ENCODE measurements at places on chromosomes 1 and 21. TPM values are rescaled to one million over a fixed set of nuclear protein-coding genes. Genes with fewer than 3 reads are reported as not detected.

DNA sequence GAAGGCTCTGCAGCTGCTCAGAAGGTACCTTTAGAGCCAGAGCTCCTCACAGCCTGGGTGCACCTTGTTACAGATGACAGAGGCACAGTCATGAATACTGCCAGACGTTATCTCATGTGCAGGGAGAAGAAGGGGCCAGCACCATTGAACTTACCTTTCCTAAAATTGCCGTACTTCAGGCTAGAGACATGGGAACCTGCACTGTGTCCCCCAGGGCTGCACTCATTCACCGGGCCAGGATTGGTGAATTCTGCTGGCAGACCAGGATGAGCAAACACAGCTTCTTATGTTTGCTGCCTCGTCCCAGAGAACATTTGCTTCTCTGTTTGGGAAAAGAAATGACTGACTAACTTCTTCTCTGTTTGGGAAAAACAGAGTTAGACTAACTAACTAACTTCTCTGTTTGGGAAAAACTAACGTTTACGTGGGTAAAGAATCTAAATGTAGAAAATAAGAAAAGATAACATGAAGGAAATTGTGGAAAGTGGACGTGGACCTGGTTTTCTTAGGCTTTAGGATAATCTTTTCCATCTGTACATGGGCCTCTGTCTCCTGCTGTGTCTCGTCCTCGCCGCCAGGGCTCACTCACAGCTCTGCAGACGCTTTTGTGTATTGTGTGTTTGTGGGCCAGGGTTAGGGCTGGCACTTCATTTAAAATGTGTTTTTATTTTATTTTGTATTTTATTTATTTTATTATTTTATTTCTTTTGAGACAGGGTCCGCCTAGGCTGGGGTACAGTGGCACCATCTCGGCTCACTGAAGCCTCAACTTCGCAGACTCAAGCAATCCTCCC, 9.9 kb downstream of the OBSCN start:
- DNase-seq = no peak

DNA sequence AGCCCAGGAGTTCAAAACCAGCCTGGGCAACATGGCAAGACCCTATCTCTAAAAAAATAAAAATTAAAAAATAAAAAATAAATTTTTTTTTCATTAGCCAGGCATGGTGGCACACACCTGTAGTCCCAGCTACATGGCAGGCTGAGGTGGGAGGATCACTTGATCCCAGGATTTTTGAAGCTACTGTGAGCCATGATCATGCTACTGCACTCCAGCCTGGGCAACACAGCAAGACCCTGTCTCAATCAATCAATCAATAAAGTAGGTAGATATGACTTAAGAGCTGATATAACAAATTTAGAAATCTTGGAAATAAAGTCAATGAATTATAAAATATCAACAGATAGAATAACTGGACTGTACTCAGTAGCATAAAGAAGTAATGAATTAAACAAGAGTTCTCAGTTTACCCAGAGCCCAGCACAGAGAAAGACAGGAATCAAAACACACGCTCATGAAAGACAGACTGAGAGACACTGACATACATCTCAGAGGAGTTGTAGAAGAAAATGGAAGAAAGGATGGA, 69.7 kb downstream of the LRRC8C start:
- DNase-seq = no peak

CRYBG2 gene
- 2.6 TPM for total RNA-seq

HMCN1 gene
- 0.07 TPM for total RNA-seq

CDA gene
- not detected for total RNA-seq

GRCh38 chr1:20355828-20356735, 65.4 kb downstream of the VWA5B1 start:
- DNase-seq = no peak

- DNase-seq = peak; percentile 29
These were observed 39.9 kb downstream of the IL6R start for GRCh38 chr1:154445040-154445472.

DNA sequence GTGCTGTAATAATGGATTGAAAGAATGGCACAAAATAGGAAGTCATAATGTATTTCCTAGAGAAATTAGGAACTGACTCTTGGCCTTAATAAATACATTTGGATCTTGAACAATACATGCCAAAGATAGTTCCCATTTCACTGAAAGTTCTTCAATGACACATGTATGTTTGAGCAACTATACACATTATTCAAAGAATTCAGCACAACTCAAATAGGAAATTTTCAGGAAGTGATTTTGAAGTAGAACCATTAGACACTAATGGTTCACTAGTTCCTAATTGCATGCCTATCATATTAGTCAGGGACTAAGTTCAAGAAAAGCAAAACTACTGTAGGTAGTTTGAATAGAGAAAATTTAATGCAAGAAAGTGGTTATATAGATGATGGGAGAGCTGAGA, 404.7 kb downstream of the LMO4 start:
- no peak for DNase-seq

DNA sequence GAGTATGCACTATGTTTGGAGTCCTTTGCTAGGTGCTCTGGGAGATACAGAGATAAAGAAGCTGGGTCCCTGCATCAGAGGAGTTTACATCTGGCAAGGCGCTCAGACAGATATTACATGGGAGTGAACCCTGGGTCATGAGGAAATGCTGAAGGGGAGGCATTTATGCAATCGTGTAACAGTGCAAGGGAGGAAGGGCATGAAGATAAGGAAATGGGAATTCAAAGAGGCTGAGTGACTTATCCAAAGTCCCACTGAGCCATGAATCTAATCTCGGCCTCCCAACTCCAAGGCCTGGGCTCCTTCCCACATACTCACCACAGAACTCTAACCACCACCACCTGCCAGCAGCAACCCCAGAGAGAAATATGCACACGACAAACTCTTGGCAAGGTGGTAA, 51.6 kb downstream of the FAM163A start:
- no peak for DNase-seq

KIRREL1 gene
- total RNA-seq = not detected

SPRR3 gene
- total RNA-seq = not detected

DNA sequence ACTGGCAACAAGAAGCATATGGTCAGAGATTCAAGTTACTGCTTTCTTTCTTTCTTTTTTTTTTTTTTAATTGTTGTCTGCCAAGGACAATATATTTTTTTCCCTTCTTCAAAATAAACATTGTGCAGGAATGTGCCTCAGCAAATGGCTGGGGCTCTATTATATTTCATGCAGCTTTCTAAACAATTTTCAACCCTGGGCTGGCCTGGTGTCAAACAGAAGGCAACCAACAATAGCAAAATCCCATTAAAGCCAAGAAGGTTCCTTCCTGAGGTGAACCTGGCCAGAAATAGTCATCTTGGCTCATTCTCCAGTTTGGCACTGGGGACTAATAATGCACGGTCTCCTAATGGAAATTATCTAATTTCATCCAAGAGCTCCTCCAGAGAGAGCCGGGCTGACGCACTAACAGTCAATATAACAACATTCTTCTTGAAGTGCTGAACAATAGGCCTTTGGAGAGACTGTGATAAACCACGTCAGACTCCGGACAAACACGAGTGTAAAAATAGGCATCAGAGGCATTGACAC, 35.7 kb upstream of the HLX start:
- DNase-seq = no peak

GRCh38 chr1:227325156-227325555, 6.9 kb upstream of the CDC42BPA start:
- DNase-seq = no peak

- DNase-seq = peak; percentile 71
These were observed 102.3 kb upstream of the TIAM1 start for GRCh38 chr21:31446226-31446855.

DNA sequence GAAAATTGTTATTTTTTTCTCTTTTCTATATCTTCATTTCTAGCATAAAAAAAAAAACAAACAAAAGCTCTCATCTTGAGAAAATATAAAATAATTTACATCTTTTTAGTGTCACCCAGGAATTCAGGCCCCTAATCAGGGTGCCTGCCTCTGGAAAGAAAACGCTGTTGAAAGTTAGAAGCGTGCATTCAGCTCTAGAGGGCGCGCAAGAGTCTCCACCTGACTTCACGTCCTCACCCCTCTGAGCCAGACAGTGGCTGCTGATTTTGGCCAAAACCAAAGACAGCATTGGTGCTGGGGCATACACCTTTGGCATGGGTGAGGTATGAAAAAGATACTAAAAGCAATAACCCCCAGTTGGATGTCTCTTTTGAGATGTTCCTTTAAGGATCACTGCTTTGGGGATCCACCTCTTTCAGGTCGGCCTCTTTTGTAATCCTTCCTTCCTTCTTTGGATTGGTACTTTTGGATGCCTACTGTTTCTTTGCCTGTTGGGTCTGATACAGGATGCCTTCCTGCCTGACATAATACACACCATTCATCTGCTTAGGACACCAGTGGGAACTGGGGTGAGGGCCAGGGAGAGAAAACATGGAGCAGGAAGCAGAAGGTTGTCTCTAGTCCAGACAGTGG, 77.6 kb upstream of the CHRM3 start:
- DNase-seq = peak; percentile 38

DNA sequence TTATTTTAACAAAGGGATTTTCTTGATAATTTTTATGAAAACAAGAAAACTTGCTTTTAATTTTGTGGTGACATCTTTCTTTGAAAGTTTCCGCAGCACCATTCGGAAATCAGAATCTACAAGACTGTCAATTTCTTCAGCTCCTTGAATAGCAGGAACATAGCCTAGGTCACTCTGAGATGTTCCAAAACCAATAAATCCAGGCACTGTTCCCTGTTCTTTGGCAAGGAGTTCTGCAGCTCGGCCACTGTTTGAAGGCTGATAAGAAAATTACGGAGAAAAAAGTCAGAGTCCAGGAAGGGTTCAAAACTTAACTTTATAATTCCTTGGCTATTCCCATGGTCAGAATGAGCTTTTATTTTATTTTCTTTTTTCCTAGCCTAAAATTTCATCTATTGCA, 6.0 kb downstream of the LTN1 start:
- no peak for DNase-seq

- no peak for DNase-seq
These were observed 59.5 kb downstream of the NTMT2 start for GRCh38 chr1:170205301-170205700.

DNA sequence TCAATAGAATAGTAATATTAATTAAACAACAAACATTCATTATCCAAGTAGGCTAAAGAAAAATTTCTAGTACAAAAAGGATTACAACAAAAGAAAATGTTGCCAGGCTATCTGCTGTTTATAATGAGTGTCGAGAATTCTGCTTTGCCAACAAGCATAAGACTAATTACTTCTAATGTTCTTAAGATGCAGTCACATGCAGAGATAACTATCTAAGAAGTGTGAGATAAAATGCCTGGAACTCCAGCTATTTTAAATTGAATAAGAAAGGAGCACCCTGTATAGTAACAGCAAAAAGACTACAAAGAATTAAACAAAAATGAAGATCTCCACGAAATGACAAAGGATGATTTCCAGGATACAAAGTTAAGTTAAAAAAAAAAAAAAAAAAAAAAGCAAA, 59.9 kb downstream of the APP start:
- no peak for DNase-seq

HSPG2 gene
- 1.9 TPM for total RNA-seq

IVNS1ABP gene
- 87.9 TPM for total RNA-seq

DNA sequence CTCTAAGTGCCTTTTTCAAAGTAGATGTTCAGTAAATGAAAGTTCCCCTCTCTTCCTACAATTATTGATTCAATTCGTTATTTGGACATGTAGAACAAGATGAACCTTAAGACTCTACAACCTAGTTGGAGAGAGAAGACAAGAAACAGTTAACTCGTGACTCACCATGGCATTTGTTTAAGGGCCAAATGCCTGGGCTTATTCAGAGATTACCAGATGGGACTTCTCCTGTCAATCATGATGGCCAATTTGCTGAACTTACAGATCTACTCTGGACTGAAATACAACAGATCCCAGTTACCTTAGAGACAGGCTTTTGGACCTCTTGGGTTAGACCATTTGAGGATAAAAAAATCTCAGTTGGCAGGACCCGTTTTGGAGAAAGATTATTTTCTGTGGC, 93.5 kb downstream of the C1orf94 start:
- no peak for DNase-seq

LRRIQ3 gene
- total RNA-seq = 1.5 TPM

- DNase-seq = no peak
These were observed 30.6 kb downstream of the ELK4 start for GRCh38 chr1:205601205-205601604.

GSTM5 gene
- total RNA-seq = 0.17 TPM

- DNase-seq = no peak
These were observed 2.8 kb upstream of the RNU5D-1 start for GRCh38 chr1:44733784-44734183.

- no peak for DNase-seq
These were observed 1.8 kb downstream of the SHC1 start for GRCh38 chr1:154968731-154969130.

GRCh38 chr1:2016123-2016522, 3.0 kb upstream of the GABRD start:
- no peak for DNase-seq

DNA sequence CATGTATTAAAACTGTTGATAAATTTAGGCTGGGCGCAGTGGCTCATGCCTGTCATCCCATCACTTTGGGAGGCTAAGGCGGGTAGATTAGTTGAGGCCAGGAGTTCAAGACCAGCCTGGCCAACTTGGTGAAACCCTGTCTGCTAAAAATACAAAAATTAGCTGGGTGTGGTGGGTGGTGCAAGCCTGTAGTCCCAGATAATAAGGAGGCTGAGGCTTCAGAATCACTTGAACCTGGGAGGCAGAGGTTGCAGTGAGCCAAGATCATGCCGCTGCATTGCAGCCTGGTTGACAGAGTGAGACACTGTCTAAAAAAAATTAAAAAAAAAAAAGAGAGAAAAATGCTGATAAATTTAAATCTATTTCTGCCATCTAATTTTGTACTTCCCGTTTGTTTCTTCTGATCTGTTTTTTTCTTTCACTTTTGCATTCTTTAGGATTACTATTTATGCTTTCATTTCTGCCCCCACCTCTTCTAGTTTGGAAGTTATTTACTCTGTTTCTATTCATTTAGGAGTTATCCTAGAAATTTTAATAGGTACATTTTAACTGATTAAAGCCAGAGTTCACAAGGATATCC, 3.2 kb upstream of the DENND1B start:
- DNase-seq = no peak

NUF2 gene
- total RNA-seq = 54.2 TPM

- DNase-seq = no peak
These were observed 382.3 kb upstream of the ZRANB2 start for GRCh38 chr1:71463144-71463543.

DNA sequence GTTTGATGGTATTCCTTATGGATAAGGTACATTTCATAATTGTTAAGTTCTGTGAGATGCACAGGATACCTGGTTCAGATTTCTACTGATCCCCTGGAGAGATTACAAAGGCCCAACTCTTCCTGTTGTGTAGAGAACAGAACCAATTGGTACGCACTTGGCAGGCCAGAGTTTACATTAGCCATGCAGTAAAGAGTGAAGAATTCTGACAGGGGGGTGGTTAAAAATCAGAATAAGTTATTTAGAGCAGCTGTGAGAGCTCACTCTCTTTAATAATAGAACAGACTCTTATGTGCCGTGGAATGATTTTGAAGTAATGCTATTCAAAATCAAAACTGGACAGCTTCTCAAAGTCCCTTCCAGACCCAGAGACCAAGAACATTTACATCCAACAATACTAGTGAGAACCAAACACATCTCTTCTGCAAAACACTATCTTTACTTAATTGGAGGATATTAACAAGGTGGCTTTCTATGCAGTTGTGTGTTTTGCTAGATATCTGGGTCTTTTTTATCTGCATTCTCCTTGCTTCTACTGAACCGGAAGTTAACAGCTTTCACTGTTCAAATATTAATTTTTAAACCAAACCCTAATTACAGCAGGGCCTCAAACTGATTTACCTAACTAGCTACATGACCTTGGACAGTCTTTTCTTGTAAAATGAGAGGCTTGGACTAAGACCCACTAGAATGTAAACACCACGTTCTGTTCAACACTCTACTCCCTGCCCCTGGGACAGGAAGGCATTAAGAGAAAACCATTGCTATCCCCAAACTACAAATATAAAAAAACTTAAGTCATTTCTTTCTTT, 4.0 kb downstream of the USP24 start:
- DNase-seq = no peak

RYR2 gene
- not detected for total RNA-seq

UCHL5 gene
- total RNA-seq = 58.9 TPM

All from activated CD4-positive, alpha-beta T cell treated with anti-CD3 and anti-CD28 coated beads, Interleukin-2, amount 10 ng/mL, durations not matched to agents 7 days and 5 days (primary cell).